ENCODE measurements at places on chromosomes 6 and 20. TPM values are rescaled to one million over a fixed set of nuclear protein-coding genes. Genes with fewer than 3 reads are reported as not detected.

The ZSCAN23 gene
- total RNA-seq: 2.1 TPM

- DNase-seq: no peak
Measured at GRCh38 chr6:80209430-80209829, 103.0 kb downstream of the BCKDHB start.

The KIF25 gene
- total RNA-seq: 0.35 TPM

The EFCAB8 gene
- total RNA-seq: not detected

- DNase-seq: no peak
Measured at GRCh38 chr20:11076434-11077105, 402.8 kb upstream of the JAG1 start.

The TGM3 gene
- total RNA-seq: not detected

The MCHR2 gene
- not detected for total RNA-seq
